ENCODE measurements at places on chromosomes 5 and 9. TPM values are rescaled to one million over a fixed set of nuclear protein-coding genes. Genes with fewer than 3 reads are reported as not detected.

CDX1 gene
- not detected for total RNA-seq

OBP2A gene
- total RNA-seq: not detected

SLC6A3 gene
- total RNA-seq: 0.16 TPM

CDH6 gene
- 2.2 TPM for total RNA-seq

SOHLH1 gene
- not detected for total RNA-seq

DNA sequence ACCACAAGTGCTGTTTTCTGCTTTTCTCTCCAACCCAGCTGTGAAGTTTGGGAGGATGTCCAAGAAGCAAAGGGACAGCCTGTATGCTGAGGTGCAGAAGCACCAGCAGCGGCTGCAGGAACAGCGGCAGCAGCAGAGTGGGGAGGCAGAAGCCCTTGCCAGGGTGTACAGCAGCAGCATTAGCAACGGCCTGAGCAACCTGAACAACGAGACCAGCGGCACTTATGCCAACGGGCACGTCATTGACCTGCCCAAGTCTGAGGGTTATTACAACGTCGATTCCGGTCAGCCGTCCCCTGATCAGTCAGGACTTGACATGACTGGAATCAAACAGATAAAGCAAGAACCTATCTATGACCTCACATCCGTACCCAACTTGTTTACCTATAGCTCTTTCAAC lies 145.2 kb downstream of the RORB start:
- H3K36me3 ChIP-seq: no peaks in the 10 kb centered on the region
- no peaks in the 10 kb centered on the region for H3K27me3 ChIP-seq
- H3K4me3 ChIP-seq: no peak overlapping the region
- H3K27ac ChIP-seq: no peak overlapping the region

DNA sequence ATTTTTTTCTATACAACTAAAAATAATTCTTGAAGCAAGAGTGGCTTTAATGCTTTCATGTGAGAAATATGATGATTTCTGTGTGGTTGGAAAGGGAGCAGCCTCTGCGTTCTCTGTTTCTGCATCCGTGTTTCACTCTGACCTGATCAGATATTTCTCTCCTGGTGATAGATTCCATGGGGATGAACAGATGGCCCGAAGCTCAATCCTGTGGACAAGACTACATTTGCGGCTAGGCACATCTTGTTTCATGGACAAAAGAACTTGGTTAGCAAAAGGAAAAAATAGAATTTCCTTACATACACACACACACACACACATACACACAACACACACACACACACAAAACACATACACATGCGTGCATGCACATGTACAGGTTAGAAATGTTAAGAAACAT lies 218.2 kb upstream of the ADAMTS16 start:
- DNase-seq: no peak
- no peak overlapping the region for H3K4me3 ChIP-seq
- no peak overlapping the region for H3K27ac ChIP-seq
- H3K36me3 ChIP-seq: no peaks in the 10 kb centered on the region
- no peaks in the 10 kb centered on the region for H3K27me3 ChIP-seq
- no peaks in the 10 kb centered on the region for H3K4me1 ChIP-seq

DNA sequence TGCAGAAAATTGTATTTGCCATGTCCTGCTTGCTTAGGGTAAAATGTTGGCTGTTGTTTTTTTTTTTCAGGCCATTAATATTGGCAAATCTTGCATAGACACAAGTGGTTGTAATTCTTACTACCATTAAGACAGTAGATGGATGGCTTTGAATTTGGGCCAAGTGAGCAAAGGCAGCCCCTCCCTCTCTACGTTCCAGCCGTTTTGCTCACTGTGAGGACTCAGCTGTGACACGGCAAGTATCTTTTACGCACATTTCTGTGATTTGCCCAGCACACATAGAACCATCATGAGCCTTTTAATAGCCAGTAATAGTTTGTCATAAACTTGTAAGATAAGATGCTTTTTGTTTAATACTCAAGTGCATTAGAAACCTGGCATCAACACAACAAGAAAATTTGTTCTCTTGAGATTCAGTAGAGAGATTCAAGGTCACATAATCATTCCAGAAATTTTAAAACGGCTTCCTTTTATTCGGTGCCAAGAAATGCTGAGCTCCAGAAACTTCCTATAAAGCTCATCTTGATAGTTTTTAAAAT lies 205.2 kb upstream of the ADCY2 start:
- no peak for DNase-seq
- no peak overlapping the region for H3K4me3 ChIP-seq
- H3K27me3 ChIP-seq: no peaks in the 10 kb centered on the region
- H3K27ac ChIP-seq: no peak overlapping the region

DNA sequence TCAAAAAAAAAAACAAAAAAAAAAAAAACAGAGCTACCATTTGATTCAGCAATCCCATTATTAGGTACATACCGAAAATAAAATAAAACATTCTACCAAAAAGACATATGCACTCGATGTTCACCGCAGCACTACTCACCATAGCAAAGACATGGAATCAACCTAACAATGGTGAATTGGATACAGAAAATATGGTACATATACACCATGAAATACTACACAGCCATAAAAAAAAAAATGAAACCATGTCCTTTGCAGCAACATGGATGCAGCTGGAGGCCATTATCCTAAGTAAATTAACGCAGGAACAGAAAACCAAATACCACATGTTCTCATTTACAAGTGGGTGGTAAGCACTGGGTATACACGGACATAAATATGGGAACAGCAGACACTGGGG lies 21.3 kb downstream of the MRPS27 start:
- no peak overlapping the region for H3K27ac ChIP-seq
- DNase-seq: no peak
- no peaks in the 10 kb centered on the region for H3K4me1 ChIP-seq
- no peak overlapping the region for H3K4me3 ChIP-seq

DNA sequence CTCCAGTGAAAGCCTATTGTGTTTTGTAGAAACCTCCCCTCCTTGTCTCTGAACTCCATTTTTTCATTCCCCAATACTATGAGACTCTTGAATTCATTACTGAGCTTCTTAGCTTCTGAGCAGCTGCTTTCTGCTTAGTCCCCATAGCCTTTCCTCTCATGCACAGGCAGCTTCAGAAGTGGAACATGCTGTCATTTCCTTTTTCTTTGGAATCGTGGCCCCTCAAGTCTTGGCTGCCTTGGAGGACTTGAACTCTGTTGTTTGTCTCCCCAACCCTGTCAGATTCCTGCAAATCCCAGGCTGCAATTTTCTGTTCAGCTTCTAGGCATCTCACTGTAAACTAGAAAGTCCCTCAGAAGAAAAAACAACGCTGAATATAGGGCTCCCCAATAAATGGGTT lies 268.5 kb downstream of the ARRDC3 start:
- DNase-seq: no peak
- H3K27ac ChIP-seq: peak overlapping the region; percentile 5
- no peaks in the 10 kb centered on the region for H3K36me3 ChIP-seq
